ENCODE measurements at places on chromosomes 16 and 17.

- no peak for DNase-seq
These were observed 5.3 kb upstream of the CRK start for GRCh38 chr17:1461198-1461944.

DNA sequence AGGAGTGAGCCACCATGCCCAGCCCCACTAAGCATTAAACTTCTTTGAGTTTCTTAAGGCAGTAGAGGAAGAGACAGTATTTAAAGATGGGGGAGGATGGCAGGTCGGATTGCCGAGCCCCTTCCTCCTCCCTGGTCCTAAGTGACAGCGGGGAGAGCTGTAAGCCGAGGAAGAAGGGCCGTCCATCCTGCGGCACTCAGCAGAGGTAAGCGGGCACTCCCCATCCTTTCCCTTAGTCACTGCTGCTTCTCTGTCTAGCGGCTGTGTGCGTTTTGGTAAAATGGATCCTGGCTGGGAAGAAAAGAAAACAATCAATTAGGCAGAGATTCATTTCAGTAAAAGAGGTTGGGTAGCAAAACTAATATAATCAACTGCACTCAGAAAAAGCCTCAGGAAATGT, 13.9 kb downstream of the DNAAF1 start:
- no peak for DNase-seq

DNA sequence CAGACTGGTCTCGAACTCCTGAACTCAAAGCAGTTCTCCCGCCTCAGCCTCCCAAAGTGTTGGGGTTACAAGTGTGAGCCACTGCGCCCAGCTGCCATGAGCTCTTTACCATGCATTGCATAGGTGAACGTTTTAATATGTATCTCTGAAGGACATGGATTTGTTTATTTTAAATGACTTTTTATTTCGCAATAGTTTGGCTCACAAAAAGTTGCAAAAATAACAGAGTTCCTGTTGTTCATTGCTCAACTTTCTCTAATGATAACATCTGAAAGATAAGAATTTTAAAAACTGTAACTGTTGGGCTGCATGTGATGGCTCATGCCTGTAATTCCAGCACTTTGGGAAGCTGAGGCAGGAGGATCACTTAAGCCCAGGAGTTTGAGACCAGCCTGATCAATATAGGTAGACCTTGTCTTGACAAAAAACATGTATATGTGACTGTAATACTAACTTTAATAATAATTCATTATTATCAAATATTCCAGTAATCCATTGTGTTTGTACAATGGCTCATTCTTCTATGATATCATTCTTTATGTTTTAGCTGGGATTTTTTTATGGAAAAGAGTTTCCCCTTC, 80.1 kb downstream of the ABCC1 start:
- no peak for DNase-seq

DNA sequence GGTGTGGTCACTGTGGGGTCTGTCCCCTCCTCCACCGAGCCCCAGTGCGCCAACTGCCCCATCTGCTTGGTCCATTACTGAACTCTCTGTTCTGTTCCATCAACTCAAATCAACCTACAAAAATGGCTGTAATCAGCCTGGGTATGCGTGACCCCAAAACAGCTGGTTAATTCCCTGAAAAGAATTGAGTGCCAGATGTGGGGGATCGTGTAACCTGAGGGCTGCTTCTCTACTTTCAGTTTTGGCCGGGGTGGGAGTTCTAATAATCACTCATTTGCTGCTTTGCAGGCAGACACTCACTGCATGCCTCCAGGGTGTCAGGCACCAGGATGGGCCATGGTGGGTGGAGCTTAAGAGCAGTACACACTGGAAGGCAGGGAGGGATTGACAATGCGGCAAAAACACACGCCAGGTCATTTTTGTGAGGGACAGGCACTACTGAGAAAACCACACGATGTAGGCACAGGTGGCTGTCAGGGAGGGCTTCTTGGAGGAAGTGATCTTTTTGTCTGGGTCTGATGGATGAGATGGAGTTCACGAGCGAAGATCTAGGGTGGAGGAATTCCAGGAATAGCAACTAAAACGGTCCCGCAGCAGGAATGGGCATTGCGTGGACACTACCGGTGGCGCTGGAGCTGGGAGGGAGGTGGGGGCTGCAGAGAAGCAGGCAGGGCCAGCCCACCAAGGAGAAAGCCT, 30.4 kb upstream of the SSTR5 start:
- DNase-seq = no peak
